ENCODE measurements at places on chromosomes 12 and 14.

GRCh38 chr14:71403656-71404055, 496.4 kb downstream of the PCNX1 start:
- peak; percentile 42 for DNase-seq

GRCh38 chr14:88955455-88955854, 131.0 kb downstream of the TTC8 start:
- no peak for DNase-seq

- DNase-seq: no peak
These were observed 207.6 kb upstream of the PDZRN4 start for GRCh38 chr12:40980427-40980961.

GRCh38 chr12:45668641-45669040, 60.9 kb upstream of the ARID2 start:
- DNase-seq: no peak

GRCh38 chr12:30754383-30754749, 385 bp downstream of the CAPRIN2 start:
- no peak for DNase-seq

- DNase-seq: no peak
These were observed 53.9 kb upstream of the NFKBIA start for GRCh38 chr14:35458442-35458841.
